BE2C (cell line): ENCODE measurements at places on chromosomes 11 and 22.

DNA sequence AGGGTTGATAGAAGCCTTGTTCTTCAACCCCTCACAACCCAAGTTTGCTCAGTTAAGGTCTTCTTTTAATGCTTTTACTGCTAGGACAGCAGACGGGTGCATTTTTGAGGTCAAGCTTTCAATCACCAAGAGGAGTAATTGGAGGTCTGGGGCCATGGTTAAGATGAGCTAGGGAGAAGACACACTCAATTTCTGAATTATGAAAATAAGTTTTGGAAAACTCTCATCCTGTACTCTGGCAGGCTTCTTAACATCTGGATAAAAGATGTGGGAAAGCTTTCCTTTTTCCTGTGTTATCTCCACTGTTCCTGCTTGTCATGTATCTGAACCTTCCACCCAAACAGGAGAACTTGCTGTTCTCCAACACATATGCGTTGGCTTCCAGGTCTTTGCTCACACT lies 9.7 kb downstream of the ABTB2 start:
- DNase-seq, result no peak

DNA sequence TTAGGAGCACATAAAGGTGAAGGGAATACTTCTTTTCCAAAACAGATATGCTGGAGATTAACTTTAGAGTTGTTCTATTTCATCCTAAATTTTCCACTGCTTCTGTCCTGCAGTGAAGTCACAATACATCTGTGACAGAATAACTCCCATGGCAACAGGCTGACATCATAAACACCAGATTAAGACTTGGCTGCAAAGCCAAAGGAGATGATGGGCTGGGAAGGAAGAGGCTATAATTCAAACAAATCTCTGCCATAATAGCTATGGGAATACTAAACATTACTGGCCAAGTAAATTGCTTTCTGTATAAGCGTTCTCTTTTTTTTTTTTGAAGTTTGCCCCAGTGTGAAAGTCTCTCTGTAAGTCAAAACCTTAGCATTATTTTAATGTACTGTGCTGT lies 107.7 kb downstream of the CADM1 start:
- no peak for DNase-seq

DNA sequence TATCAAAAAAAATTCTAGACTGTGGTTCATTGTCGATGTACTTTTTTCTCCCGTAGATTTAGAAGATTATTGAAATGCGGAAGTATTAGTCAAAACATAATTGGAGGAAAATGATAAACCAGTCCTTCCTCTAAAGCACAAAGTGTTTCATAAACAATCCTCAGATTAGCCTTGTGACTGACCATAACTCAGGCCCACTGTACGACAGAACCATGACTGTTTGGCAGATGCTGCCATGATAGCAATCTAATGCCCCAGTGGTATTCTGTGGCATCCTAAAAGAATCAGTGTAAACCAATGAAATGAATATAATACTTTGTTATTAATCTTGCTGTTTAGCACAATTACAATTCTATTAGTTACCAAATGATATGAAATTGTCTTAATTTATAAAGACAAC lies 127.0 kb upstream of the CTSC start:
- no peak for DNase-seq

DNA sequence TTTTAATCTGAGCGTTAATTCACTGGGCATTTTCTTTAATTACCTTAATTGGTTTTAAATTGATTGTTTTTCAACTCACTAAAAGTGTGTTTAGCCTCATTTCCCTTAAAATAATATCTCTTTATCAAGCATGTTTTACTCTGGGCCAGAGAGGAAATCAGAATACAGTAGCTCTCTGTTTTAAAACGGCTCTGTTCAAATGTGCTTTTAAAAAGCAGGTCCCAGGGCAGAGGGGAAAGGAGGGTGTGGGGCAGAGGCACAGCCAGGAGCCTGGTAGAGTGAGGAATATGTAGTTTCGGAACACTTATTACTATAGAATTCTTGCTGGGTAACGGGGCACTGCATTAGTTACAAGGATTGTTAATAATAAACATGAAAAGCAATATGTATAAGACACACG lies 47.6 kb downstream of the FBXO7 start:
- no peak for DNase-seq

DNA sequence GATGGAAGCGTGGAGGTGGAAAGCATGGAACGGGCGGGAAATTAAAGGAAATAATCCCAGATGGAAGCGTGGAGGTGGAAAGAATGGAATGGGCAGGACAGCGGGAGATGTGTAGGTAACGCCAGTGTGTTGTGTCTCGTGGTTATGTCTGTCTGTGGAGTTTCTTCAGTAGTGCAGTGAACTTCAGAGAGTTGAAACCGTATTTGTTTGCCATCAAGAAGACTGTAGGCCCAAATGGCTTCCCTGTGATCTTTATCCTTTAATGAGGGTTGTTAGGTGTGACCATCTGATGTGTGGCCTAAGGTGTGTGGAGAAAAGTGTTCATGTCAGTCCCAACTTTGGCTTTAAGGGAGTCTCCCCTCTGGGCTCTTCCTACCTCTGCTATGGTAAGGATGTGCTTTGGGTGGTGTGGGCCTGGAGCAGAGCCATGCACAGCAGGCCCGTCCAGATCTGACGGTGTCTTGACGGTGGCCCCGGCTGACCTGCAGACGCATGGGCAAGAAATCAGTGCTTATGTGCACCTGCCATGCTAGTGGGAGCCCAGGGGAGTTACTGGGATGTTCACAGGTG lies 39.6 kb downstream of the AP2A2 start:
- no peak for DNase-seq

- peak; percentile 84 for DNase-seq
Observed at GRCh38 chr11:47373876-47374719, 4.2 kb downstream of the SPI1 start.

DNA sequence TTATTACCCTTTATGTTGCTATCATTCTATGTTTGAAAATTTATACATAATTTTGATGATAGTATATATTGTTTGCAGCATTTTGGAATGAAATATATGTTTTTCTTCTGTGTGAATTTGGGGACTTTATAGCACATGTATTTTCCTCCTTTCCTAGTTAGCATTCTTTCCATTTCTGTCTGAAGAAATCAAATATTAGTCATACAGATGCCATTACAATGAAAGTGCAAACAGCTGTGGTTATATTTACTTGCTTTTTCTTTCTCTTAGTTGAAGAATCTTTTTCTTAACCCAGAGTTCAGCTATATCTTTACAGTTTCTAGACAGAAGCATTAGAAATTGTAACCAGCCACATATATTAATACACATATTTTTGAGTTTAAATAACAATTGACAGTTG lies 753.1 kb upstream of the ARHGAP42 start:
- no peak for DNase-seq

DNA sequence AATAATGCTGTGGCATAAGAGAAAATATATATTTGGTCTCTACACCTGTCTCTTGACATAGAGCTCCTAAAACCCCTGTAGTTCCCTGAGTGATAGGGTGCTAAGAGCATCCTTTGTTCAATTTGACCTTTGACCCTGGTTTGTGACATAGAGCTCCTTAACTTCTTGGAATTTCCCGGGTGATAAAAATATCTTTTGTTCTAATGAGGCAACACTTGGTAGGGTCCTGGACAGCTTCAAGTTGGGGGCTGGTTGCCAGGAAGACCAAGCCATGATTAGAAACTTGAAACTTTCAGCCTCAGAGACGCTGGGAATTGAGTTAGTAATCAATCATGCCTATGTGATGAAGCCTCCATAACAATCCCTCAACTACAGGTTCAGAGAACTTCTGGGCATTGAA lies 105.4 kb downstream of the CASP12 start:
- DNase-seq, result no peak

- DNase-seq, result no peak
Observed at GRCh38 chr11:45931739-45932138, 9.3 kb downstream of the LARGE2 start.

- no peak for DNase-seq
Observed at GRCh38 chr11:38510041-38510440, 1912.0 kb upstream of the RAG2 start.

- no peak for DNase-seq
Observed at GRCh38 chr11:98260983-98261382, 759.8 kb upstream of the CNTN5 start.

DNA sequence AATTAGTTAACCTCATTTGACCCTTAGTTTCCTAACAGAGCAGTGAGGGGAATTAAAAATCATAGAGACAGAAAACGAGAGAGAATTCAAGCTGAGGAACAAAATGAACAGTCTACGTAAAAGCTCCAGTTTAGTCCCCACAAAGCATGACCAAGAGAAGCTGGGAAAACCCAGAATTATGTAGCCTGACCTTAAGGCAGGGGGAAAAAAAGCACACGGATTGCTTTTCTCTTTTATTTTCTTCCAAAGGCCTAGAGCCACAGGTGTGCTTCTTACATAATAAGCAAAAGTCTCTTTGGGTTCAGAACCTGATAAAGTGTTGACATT lies 514 bp upstream of the AMBRA1 start:
- DNase-seq, result no peak

DNA sequence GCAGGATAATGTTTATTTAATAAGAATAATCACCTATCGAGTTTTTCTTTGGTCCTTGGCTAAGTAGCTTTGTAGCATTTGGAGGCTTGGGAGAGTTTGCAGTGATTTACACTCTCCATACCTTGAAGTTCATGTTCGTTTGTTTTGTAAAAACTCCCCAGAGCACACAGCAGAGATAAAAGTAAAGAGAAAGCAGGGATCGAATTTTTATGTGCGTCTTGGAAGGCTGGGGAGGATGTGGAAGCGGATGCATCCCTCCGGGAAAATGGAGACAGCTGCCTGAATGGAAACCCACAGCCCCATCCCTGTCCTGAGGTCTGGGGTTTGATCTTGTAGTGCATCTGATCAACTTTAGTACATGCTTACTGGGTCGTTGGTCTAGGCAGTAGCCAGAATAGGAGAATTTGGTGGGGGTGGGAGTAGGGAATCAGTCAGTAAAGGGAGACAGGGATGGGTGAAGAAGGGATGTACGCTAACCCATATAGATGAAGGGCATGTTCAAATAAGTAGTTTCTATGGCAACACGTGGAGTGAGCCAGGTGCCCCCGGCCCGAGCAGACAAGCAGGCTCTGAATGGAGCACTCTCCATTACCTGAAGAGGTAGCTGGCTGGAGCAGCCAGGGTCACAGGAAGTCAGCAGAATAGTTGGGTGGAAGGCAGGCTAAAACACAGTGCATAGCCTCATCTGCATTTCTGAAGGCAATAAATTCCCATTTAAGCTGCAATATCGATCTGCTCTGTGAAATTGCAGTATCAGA lies 147.8 kb downstream of the COMMD9 start:
- no peak for DNase-seq

DNA sequence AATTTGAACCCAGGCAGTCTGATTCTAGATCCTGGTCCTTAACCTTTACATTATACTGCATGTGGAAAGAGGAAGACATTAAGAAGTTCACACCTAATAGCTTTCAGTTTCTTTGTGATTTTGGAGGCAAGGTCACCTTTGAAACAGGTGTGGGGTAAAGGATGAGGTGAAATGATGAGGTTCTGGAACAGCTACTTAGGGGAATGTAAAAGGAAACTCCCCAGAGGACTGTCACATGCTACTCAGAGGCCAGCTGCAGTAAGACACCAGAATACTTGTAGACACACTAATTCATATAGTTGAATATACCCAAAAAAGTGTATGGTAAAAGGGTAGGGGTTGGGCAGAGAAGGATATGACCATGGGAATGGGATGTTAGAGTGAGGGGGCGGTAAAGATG lies 5.4 kb downstream of the APIP start:
- no peak for DNase-seq

- no peak for DNase-seq
Observed at GRCh38 chr11:87575088-87575487, 537.4 kb downstream of the TMEM135 start.

DNA sequence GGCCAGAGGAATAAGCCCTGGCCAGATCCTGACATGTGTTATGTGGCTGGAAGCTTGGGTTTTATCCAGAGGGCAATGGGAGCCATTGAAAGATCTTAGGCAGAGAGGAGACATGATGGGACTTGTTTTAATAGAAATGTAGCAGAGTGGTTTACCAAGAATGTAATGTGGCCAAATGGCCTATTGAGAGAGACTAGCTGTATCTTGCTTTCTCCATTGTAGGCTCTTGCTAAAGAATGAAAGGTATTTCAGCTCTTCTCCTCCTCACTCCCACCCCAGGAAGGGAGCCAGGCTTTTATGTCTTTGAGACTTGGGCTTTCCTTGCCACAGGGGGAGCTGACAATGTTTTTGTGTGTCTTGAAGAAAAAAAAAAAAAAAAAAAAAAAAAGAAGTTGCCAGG lies 82.3 kb downstream of the TRIM29 start:
- DNase-seq, result no peak

DNA sequence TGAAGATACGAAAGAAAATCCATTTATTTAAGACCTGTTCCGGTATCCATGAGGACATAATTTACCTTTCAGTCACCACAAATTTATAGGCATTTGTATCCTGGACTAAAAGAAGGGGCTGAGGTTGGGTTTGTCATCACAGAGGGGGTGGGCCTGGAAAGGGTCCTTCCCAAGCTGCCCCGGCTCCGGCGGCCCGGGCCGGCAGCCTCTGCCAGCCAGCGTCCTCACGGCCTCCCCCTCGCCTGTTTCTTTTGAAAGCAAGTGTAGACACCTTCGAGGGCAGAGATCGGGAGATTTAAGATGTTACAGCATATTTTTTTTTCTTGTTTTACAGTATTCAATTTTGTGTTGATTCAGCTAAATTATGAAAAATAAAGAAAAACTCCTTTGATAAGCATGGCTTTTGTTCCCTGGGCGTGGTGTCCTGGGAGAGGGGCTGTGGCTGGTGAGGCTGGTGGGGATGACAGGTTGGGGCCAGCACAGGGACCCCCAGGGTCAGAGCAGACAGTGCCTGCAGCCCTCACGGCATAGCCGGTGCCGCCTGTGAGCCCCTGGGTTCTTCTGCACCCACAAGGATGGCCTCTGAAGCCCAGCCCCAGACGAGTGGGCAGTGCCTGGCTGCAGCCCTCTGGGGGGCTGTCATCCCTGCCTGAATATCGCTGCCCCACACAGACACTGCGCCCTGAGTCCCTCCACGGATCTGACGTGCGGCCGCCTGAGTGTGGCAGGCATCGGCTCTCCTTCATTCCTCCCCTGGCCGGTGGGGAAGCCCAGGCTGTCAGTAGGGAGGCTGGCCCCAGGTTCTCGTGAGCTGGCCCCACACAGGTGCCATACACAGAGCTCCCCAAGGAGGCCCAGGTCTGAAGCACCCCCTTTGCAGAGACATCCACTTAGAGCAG lies 1075.9 kb downstream of the BRD1 start:
- no peak for DNase-seq

DNA sequence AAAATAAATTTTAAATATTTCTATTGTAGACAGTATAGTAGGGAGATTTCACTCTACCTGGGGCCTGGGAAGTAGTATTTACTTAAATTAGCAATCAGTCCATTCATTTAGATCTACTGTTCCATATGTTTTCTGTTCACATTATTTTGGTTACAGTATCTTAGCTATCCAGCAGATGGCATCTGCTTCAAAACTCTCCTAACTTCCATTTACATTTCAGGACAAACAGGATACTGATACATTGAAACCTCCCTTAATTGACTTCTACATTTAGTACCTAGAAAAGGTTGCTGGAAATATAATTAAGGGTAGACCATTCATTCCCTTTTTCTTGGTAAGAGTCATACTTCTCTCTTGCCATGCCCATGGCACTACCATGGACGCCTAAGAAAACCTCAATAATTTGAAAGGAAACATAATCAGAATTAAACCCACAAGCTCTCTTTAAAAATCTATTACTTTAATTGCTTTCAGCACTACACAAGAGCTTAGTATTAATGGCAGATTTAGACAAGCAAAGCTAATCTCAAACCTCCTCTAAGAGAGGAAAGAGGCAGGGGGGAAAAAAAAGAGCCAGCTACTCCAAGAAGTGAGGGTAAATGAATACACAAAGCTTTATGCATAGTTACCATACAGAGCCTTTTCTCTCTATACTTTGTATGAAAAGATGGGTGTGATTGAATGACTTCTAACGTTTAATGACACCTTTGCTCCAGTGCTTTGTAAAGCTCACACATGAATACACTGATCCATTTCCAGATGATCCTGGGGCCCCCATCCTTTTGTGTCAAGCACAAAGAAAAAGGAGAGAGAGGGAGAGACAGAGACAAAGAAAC lies 131.2 kb upstream of the MTMR2 start:
- DNase-seq, result no peak
